GM06990 (cell line): ENCODE measurements at places on chromosomes 4 and X.
A peak's percentile ranks its signal among the peaks of the same experiment; 100 is the strongest.

DNA sequence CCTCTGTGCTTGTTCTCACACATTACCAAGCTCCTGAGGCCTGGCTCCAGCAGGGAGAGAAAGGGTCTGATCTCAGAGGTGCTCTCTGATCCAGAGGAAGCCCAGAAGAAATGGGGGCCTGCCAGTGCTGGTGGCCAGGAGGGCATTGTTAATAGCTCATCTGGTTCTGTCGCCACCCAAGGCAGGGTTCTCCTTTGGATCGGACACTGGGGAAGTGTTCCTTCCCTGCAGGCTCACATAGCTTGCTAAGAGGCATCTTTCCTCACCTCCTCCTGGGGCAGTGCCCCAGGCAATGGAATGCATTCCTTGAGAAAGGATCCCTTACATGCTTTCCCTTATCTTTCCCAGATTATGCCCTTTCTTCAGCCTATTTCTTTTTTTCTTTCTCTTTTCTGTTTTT, 53.8 kb downstream of the RBM47 start:
- no peak for DNase-seq

GRCh38 chr4:42282081-42282901, 115.0 kb upstream of the SHISA3 start:
- peak; percentile 40 for DNase-seq

- no peak for DNase-seq
Observed at GRCh38 chr4:10118048-10119004, 1.7 kb upstream of the WDR1 start.

- DNase-seq: no peak
Observed at GRCh38 chr4:41135801-41136200, 78.5 kb downstream of the APBB2 start.

DNA sequence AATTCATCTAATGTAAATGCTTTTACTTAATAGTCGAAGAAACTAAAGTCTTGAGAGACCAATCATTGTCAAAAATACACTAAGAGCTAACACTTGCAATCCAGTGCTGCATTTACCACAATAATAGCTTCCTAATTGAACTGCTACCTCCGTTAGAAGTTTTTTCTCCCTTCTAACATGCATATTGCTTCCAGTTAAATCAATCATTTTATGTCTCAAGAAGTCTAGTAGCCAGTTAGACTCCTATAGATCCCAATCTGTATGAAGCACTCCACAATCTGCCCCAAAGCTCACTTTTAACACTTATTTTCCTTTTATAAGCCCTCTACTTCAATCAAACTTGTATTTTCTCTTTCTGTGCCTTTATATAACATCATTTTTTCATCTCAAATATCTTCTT, 41.4 kb upstream of the GRID2 start:
- DNase-seq: no peak

DNA sequence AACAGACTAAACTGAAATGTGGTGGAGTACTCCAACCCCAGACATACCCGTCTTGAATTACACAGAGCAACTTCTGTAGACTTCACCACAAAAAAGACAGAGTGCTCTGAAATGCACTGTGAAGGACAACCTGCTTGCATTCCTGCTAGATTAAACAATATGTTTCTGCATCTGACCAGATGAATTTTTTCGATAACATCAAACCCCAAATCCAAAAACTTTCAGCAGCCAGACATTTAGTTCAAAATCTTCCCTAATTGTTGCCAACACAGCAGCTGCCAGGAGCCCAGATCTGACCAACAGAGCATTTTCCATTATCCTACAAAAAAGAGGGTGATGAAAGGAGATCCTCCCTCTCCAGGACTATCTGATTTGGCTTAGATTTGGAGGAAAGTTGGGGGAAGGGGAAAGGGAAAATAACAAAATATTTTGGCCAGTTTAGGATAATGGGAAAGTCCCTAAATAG, 356.5 kb downstream of the PDGFC start:
- no peak for DNase-seq

GRCh38 chrX:31934842-31935370, 863.1 kb upstream of the FTHL17 start:
- DNase-seq: no peak
